ENCODE measurements at places on chromosomes 6 and 20.

DNA sequence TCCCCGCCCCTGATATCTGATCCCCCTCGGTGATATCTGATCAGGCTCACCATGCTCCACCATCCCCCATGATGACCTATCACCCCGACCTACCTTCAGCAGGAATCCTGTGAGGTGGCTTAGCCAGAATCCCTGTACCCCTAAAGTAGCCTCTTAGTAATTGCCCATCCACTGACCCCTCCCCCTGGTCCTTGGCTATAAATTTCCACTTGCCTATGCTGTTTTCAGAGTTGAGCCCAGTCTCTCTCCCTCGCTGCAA, 177.5 kb upstream of the GGTLC1 start:
- DNase-seq = no peak

GRCh38 chr20:17525650-17526049, 5.5 kb downstream of the BFSP1 start:
- no peak for DNase-seq

GRCh38 chr6:35497571-35498421, 917 bp upstream of the TEAD3 start:
- no peak for DNase-seq

DNA sequence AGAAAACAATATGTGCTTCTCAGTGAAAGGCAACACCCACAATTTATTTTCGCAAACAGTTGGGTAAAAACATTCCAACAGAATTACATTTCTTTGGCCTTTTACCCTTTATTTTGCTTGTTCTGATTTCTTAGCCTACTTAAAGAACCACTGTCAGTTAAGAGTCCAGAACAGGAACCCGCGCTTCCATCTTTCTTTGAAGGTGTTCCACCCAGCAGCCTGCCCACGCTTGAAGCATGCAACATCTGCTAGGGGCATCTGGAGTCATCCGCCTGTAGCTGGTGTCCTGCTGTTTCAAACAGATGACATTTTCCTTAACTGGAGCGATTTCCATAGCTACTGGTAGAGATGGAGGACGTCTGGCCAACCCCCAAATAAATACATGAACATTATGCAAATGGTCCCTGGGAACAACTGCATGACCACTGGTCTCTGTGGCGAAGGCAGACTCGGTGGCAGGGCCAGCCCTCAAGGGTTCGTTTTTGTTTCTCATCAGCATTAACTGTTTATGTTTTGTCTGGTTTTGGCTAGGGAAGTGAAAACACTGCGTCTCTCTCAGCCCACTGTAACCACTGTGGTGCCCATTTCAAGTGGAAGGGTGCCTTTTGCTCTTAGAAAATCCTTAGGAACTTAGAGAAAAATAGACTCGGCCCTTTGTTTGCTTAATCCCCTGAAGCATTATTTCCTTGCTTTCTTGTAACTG, 51.6 kb downstream of the LAMA4 start:
- DNase-seq = no peak

- no peak for DNase-seq
These were observed 930.1 kb upstream of the GJE1 start for GRCh38 chr6:141202626-141203025.

DNA sequence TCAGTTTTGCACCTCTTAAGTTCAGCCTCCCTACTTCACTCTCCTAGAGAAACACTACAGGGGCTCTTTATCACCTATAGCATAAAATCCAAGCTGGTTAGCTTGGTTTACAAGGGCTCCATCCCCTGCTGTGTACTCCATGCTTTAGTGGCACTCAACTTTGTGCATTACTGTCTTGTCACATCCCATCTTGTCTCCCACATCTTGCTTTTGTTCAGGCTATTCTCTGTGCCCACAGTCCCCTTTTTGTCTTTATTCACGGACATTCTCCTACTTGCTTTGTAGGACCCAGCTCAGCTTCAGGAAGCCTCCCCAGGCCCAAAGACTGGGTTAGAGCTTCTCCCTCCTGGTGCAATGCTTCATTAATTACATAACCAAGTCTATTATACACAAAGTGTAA, 107.9 kb upstream of the SPACA1 start:
- no peak for DNase-seq

DNA sequence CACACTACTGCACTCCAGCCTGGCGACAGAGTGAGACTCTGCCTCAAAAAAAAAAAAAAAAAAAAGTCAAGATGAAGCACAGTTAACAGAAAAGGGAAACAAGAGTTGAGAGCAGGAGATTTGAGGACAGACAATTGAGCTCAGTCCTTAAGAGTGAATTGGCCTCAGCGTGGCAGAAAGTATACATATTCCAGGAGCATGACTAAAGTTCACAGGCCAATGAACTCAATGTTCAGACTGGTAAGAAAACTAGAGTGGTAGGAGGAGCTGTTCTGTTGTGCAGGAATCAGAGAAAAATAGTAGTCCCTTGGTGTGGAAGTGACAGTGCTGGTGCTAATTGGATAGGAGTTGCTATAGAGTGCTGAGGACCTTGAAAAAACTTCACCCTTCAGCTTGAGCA, 60.0 kb downstream of the NRN1 start:
- no peak for DNase-seq

- no peak for DNase-seq
These were observed 283.7 kb downstream of the ESR1 start for GRCh38 chr6:152091201-152091600.

DNA sequence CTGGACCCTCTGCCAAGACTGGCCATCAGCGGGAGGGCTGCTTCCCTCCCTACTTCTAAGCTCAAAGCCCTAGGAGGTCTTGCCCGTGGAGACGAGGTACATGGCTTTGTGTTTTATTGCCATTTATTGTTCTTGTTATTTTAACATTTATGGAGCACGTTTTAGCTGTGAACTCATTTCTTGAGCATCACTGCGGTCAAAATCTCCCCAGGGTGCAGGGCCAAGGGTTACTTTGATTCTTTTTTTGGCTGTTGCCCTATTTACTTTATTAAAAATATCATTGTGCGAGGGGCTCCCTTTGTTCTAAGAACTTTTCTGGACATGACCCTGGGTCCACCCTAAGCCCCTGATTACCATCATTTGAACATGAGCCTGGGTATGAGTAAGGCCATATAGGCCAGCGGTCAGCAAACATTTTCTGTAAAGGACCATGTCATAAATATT, 51.6 kb downstream of the EYA2 start:
- no peak for DNase-seq

- no peak for DNase-seq
These were observed 40.1 kb downstream of the SLC24A3 start for GRCh38 chr20:19252451-19253120.

- DNase-seq = no peak
These were observed 6.4 kb downstream of the ACSS1 start for GRCh38 chr20:25051386-25052155.

DNA sequence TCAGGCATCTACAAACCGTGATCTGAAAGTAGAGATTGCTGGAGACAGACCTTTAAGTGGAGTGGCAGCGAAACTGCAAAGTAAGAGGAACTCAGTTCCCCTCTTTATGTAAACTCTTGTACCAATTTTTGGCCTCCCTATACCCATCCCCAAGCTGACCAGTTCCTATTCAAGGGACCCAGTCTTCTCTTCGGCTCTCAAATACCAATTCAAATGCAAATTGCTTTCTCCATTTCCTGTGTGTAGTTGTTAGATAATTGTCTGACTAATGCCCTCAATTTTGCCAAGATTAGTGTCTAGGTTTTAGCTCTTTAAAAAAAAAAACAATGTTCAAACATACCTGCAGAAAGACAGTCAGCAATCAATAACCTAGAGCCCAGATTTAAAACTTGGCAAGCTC, 150.9 kb downstream of the EYA4 start:
- no peak for DNase-seq

- DNase-seq = no peak
These were observed 255.1 kb downstream of the CDH26 start for GRCh38 chr20:60213126-60213893.

- DNase-seq = no peak
These were observed 116.4 kb downstream of the KIF6 start for GRCh38 chr6:39608652-39609345.

GRCh38 chr6:106858653-106859092, 115.9 kb downstream of the CD24 start:
- DNase-seq = no peak

GRCh38 chr6:78605909-78606446, 261.4 kb upstream of the IRAK1BP1 start:
- DNase-seq = no peak

DNA sequence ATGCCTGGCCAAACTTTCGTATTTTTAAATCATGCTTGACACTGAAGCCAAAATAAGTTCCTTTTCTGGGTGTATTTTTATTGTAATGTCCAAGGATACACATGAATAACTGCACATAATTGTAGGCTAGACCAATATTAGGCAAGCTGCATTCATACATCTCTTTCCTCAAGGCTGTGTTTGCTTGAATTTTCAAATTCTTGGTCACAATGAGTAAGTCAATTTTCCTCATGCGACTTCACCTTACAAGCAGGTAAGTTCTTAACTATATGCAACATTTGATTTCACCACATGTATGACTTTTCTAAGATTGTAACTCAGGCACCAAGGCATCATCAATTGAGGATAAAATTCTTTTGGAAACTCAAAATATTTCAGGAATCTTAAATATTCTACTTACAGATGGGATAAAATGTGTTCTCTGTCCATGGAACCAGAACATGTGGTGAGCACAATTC, 112.4 kb upstream of the ZNF217 start:
- no peak for DNase-seq

DNA sequence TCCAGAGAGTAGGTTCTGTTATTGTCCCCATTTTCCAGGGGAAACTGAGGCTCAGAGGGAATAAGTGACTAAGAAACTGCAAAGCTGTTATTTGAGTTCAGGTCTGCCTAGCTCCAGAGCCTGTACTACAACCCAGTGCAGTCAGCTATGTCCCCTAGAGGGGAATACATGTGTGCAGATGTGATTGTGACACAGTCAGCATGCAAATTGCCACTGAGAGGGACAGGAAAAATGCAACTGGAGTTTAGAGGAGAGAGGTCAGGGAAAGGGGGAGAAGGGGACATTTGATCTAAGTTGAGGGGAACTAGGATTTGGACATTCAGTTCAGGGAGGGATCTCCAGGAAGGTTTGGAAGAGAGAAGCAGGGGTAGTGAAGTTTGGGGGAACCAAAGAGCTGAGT, 38.6 kb upstream of the EPB41L1 start:
- DNase-seq = no peak

DNA sequence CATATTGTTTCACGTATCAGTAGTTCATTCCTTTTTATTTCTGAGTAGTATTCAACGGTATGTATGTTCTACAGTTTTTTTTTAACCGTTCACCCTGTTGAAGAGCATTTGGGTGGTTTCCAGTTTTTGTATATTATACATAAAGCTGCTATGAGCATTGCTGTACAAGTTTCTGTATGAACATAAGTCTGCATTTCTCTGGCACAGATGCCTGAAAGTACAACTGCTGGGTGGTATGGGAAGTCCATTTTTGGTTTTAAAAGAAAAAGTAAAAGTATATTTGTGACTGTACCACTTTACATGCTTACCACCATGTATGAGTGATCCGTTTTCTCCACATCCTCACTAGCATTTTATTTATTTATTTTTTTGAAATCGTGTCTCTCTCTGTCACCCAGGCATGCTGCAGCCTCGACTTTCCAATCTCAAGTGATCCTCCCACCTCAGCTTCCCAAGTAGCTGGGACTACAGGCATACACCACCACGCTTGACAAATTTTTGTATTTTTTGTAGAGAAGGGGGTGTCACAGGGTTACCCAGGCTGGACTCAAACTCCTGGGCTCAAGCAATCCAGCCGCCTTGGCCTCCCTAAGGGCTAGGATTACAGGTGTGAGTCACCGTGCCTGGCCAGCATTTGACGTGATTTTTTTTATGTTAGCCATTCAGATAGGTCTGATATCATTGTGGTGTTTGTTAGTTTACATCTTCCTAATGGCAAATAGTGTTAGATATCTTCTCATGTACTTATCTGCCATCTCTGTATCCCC, 11.0 kb upstream of the SIM1 start:
- DNase-seq = no peak

- DNase-seq = no peak
These were observed 8.0 kb downstream of the SAYSD1 start for GRCh38 chr6:39107034-39107433.

- no peak for DNase-seq
These were observed 30.8 kb upstream of the CSNK2A1 start for GRCh38 chr20:574297-574942.

- no peak for DNase-seq
These were observed 91.2 kb upstream of the TMEM181 start for GRCh38 chr6:158468666-158469065.

DNA sequence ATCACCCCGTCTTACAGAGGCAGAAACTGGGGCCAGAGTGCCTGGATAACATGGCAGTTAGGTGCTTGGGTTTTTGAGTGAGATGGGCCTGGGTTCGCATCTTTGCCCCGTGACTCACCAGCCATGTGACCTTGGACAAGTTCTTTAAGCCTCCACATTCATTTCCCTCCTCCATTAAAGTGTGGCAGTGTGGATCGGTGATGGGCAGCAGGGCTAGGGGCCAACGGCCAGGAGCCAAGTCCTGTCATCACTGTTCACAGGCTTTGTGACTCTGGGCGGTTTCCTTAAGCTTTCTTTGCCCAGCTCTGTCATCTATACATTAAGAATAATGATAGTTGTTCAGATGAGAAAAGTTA, 85.5 kb upstream of the PMEPA1 start:
- DNase-seq = no peak

DNA sequence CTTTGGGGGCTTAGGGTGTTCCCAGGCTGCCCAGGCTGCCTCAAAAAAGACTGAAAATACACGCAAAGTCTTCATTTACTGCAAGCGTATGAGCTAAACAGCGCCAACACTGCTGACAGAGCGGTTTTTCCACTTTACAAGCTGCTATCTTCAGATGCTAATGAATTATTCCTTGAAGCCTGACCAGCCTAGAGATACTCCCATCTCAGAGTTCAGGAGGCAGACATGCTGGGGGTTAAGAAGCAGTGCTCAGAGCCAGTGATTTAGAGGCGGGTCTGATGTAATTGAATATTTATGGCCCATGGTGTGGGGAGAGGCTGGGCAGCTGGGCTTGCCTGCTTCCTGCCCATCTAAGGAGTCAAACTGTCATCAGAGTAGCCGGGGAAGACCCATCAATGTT, 241.4 kb downstream of the SLC24A3 start:
- no peak for DNase-seq

DNA sequence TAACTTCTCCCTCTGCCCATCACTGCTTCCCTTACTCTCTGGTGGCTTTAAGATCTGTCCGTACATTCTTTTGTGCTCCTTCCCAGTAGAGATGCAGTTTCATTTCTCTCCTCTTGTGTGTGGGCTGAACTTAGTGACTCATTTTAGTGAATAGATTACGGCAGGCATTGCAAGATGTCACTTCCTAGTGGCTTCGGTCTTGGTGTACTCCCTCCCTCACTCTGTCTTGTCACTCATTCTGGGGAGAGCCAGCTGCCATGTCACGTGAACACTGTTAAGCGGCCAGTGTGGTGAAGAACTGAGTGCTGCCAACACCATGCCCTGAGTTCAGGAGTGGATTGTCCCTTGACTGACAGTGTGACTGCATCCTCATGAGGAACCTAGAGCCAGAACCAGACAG, 115.9 kb downstream of the OTOR start:
- DNase-seq = no peak

DNA sequence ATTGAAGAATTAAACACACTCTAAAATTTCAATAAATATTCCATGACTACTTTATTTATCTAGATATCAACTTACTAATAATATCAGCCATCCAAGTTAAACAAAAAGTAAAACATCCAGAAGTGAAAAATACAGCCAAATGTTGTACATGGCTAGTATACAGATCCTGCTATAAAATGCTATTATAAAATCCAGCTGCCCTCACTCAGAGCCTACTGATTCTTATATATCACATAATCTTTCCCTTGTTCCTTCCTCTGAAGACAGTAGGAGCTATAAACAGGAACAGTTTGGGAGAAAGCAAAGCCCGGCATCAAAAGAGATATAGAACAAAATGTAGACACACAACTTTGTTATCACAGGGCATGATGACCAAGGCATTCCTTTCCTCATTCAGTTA, 212.9 kb downstream of the PLCB4 start:
- DNase-seq = no peak
